ENCODE measurements at places on chromosomes 7 and 10. TPM values are rescaled to one million over a fixed set of nuclear protein-coding genes. Genes with fewer than 3 reads are reported as not detected.

Gene RSPH10B2
- 0.22 TPM for total RNA-seq

Gene MRLN
- not detected for total RNA-seq

Gene ACHE
- total RNA-seq = 1.7 TPM

Gene TAS2R5
- 0.22 TPM for total RNA-seq

Gene AKR1D1
- not detected for total RNA-seq

Gene RBM20
- total RNA-seq = 2.0 TPM

Gene NAMPT
- 172 TPM for total RNA-seq

GRCh38 chr10:31912289-31912688, 16.3 kb downstream of the ARHGAP12 start:
- DNase-seq = no peak

- DNase-seq = no peak
Measured at GRCh38 chr7:151047976-151048815, at the start of gene ASIC3. Gene ASIC3, plus strand, starts transcription at chr7:151048531. Its CDS starts 355 bp downstream, at chr7:151048886.

DNA sequence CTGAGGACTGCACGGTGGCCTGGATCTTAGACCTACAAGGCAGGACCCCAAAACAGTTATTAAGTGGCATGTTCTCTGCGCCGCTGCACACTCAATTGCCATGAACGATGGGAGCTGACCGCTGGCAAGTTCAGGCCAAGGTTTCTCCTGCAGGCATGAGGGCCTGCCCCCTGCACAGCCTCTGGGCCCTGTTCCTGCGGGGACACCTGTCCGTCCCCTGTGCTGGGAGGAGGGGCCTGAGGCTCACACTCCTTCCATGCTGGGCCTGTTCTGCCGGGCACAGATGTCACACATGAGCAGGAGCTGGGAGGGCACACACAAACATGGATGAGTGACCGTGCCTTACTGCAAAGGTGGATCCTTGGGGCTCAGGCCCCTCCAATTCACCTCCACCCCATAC, 90.0 kb downstream of the PTPRN2 start:
- DNase-seq = no peak

DNA sequence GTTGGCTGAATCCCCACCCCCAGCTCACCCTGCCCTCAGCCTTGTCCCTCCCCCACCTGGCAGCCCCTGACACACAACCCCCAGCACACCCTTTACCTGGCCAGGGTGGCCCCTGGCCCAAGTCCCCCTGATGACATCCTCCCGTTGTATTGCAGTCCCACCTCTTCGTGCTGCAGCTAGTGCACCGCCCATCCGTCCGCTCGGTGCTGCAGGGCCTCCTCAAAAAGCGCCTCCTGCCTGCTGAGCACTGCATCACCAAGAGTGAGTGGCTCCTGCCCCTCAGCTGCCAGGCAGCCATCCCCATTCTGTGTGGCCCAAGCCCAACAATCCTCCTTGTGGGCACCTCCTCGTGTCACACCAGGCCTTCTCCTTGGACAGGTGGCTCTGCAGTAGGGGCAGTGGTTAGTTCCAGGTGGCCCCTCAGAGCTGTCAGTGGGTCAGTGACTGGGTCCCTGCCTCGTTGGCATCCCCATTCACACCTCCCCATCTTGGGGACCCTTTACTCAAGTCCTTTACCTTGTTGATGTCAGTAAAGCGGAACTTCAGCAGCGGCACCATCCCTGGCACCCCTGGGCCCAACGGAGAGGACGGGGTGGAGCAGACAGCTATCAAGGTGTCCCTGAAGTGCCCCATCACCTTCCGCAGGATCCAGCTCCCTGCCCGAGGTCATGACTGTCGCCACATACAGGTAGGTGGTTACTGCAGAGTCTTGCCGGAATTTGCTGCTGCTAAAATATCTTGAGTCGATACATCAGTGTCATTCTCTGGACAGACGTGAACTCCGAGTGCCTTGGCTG, 14.3 kb downstream of the ZMIZ2 start:
- no peak for DNase-seq

GRCh38 chr7:83796760-83797159, 147.8 kb upstream of the SEMA3E start:
- no peak for DNase-seq

DNA sequence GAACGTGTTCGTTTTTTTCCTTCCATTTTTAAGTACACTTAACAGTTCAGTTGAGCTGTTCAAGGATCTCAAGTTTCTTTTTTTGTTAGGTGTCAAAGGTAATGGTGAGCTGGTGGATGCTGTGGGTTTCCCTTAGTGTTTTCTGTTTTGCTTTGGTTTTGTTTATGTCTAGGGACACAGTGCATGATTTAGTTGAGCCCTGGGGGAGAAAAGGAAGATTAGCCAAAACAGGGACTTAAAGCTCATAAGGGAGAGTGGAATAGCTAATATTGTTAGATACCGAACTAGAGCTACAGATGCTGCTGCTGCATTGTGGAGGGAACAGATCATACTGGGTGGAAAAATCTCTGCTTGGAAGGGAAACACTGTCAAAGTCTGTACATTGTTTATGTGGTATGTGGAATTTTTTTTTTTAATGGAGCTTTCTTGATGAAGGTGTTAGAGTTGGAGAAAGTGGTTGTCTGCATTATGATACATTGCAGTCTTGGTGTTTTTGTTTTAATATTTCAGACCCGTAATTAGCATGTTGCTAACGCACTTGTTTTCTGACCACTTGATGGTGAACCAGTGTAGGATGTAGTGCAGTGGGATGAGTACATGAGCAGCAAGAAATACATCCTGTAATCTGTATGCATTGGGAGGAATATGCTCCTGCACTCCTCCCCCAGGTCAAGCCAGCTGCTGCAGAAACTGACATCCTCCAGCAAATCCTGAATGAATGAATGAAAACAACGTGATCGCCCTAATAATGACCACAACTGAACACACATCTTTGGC, 2.1 kb downstream of the GLCCI1 start:
- peak; percentile 5 for DNase-seq

DNA sequence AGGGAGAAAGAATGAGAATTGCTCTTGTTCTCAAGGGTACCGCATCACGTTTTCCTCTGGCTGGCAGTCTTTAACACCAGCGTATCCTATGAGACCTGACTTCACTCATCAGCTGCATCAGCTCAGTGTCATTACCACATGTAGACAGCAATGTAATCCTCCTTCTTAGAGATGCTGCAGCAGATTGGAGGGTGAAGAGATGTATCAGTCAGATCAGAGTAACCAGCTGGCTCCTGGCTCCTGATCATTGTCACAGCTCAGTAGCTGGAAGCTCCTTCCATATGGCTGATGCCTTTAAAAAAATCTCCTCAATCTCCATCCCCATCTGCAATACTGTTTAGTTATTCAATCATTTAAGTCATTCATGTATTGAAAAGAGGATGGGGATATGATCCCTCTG, 39.7 kb upstream of the EPHB6 start:
- no peak for DNase-seq

- peak; percentile 50 for DNase-seq
Measured at GRCh38 chr7:18320971-18321567, 174.5 kb upstream of the HDAC9 start.

DNA sequence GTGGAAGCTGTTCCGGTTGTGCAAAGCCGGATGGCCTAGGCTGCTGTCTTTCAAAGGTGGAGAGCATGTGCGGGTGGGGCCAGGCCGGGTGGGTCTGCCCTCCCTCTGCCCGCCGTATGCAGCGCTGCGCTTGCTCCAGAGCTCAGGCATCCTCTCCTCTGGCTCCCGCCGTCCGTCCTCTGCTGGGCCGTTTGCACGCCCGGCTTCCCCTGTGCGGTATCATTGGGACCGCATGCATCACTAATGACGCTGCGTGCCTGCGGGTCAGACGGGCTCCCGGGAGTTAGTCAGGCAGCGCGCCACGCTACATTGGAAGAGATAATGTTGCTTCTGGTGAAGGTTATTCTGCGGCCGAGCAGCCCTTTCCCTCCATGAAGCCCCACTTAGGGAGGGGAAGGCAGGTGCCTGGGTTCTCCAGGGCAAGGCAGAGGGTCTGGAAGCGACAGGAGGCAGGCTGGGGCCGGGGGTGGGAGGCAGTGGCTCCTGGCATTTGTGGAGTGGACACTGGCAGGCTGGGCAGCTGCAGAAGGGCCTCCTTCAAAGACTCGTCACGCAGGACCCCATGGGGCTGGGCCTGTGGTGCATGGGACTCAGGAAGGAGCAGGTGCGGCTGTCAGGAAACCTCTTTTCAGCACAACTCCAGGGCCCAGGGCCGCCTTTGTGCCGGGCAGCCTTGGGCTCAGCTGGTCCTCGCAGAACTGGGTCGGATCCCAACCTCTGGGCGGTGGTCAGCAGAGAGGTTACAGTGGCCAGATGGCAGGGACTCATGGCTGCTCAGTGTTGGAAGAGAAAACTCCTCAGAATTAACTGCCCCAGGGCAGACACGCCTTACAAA, 318.5 kb downstream of the WDR37 start:
- DNase-seq = no peak

DNA sequence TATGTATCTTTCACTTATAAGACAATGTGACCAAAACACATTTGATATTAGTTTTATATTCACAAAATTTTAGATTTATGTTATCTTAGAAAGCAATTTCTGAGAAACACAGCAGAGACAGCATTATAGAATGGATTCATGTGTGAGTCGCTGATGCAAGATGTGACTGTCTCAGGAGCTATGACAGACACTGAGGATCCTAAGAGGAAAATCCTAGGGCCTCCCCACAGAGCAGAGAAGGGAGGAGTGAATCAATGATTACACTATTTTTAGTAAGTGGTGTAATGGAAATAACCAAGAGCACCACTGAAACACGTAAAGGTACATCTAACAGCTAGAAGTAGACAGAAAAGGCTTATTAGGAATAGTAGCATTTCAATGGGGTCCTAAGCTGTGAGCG, 204.0 kb upstream of the PTN start:
- no peak for DNase-seq

DNA sequence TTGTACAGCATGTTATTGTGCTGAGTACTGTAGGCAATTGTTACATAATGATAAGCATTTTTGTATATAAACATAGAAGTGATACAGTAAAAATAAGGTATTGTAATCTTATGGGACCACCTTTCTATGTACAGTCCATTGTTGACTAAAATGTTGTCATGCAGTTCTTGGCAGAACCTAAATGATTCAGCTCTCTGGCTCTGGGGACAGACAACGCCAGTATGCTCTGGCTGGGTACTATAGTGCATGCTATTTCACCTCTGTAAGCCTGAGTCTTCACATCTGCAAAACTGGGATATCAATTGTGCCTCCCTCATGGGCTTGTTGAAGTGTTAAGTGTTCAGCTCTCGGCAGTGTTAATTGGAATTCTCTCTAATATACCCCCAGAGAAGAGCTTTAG, 674.3 kb downstream of the INHBA start:
- DNase-seq = no peak

- DNase-seq = no peak
Measured at GRCh38 chr10:75685187-75685586, 253.8 kb downstream of the LRMDA start.

DNA sequence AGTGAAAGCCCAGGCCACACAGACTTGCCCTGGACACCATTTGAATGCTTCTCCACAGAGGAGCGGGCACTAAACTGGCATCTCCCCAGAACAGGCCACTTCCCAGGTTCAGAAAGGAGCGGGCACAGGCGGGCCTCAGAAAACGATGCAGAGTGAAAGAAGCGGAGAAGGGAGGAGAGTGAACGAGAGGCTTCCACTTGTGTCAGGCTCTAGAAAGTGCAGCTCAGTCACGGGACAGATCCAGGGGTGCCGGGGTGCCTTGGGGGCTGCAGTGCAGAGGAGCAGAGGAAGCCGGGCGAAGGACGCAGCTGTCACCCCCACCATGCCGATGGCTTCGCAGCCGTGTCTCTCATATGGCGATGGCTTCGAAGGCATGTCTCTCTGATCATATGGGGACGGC, 26.1 kb upstream of the PRKAR1B start:
- DNase-seq = no peak

DNA sequence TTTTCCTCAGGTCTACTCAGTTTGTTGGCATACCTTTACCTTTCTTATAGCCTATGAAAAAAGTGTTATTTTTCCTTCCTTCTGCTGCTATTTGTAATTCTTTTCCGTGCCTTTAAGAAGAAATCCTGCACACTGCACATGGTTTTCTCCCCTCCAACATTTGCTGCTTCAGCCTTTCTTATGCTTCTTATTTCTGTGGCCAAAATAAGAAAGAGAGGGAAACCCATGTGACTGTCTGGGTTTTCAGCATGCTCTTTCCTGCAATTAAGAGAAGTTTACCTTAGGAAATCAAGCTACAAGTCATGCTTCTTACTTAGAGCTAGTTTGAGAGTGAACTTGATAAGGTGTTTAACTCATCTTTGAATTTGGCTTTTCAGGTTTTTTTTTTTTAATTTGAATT, 11.0 kb downstream of the TBC1D12 start:
- DNase-seq = no peak
